ENCODE measurements at places on chromosomes 16 and 17.
A peak's percentile ranks its signal among the peaks of the same experiment; 100 is the strongest.

DNA sequence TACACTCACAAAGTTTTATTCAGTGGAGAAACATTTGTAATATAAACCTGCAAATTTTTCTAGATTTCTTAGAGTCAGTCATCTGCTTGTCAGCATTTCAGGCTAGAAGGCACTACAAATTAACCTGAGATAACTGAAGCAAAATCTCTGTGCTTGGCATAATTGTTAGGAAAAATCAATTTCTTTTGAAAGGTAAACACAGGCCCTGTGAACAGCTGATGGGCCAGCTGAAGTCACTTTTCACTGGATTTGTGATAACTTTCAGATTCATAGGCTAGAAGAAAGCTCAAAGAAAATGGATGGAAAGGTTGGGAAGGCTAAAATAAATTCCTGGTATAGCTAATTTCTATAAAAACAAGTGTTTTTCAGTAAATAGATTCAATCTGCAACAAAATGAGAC lies 34.0 kb upstream of the SLC6A2 start:
- DNase-seq = no peak

GRCh38 chr16:48602356-48603014 lies 7.5 kb downstream of the N4BP1 start:
- no peak for DNase-seq

DNA sequence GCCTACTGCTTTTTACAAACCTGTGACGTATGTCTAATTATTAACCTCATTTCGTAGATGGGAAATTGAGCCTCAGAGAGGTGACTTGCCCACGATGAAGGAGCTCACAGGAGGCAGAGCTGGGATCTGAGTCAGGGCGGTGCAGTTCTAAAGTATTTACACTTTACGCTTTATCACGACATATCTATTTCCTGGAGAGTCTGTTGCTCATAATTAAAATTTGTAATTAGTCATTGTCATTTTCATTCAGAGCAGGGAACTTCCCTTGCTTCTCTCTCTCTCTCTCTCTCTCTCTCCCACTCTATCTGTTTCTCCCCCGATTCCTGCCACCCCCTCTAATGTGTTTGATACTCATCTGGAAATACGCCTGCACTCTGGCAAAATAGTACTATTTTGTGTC lies 5.9 kb downstream of the SLC5A11 start:
- no peak for DNase-seq

DNA sequence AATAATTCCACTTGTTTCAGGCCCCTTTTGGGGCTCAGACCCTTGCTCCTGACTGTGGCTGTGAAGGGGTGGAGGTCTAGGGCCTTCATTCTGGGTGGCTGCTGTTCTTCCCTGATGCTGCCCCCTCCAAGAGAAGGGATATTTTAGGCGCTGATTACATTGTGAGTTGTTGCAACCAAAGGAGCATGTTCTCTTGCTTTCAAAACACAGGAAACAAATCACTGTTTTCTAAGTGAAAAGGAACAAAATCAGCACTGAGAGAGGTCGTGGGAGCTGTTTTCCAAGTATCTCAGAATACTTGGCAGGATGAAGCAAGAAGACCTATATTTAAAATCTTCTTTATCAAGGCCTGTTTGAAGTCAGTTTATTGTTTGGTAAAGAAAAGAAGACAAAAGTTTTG lies 25.3 kb upstream of the SEC14L1 start:
- no peak for DNase-seq

- no peak for DNase-seq
Observed at GRCh38 chr16:1152123-1152638, 725 bp upstream of the CACNA1H start.

GRCh38 chr16:65476448-65476955 lies 354.6 kb upstream of the CDH11 start:
- DNase-seq = no peak

GRCh38 chr17:10031606-10032005 lies 126.5 kb upstream of the RCVRN start:
- no peak for DNase-seq

- DNase-seq = no peak
Observed at GRCh38 chr16:20740007-20740883, 1.4 kb downstream of the THUMPD1 start.

DNA sequence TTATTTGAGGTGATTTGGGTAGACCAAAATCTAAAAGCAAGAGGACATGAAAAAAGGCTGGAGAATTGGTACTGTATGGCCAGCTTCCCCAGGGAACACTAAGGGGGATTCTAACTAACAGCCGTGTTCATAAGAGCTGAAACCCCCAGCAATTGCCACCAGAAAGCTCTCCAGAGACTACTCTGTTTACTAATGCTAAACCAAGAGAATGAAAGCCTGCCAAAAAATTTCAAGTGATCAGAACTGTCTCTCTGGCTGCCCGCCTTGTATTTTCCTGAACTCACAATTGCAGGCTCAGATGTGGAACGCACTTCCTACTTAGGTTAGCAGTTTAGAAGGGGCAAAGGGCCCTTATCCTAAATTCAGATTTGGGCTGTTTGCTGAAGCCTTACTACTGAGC lies 24.1 kb downstream of the MYH10 start:
- no peak for DNase-seq

- DNase-seq = no peak
Observed at GRCh38 chr17:46144246-46144645, 49.0 kb downstream of the KANSL1 start.

DNA sequence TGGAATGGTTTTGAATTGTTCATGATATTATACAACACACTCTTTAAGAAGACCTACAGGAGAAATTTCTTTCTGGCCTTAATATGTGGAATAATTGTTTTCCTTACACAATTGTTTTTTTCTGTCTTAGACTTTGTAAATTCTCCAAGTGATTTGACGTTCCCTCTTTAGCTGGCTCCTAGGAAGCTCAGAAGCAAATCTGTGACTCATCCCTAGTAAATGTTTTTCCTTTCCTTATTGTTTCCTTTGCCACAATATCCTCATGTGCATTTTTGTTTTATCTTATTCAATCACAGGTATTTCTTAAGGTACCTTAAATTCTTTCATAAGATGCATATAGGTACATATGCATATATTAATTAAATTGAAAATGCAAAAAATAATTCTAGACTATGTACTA lies 13.5 kb downstream of the KIAA0753 start:
- no peak for DNase-seq

DNA sequence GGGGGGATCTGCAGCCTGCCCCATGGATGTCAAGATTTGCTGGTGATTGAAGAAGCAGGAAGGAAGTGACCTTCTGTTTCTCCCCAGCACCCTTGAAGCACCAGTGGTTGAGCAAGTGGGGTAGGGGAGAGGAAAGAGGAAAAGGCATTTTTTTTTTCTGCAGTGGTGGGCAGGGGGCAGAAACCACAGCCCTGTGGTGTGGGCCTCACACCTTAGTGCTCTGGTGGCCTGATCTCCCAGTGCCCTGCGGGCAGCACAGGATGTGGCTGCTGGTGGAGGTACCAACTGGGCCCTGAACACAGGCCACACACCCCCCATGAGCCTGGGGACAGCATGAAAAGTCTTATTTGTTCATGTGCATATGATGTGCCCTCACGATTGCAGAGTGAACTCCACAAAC lies 7.1 kb downstream of the ITGAD start:
- DNase-seq = no peak

DNA sequence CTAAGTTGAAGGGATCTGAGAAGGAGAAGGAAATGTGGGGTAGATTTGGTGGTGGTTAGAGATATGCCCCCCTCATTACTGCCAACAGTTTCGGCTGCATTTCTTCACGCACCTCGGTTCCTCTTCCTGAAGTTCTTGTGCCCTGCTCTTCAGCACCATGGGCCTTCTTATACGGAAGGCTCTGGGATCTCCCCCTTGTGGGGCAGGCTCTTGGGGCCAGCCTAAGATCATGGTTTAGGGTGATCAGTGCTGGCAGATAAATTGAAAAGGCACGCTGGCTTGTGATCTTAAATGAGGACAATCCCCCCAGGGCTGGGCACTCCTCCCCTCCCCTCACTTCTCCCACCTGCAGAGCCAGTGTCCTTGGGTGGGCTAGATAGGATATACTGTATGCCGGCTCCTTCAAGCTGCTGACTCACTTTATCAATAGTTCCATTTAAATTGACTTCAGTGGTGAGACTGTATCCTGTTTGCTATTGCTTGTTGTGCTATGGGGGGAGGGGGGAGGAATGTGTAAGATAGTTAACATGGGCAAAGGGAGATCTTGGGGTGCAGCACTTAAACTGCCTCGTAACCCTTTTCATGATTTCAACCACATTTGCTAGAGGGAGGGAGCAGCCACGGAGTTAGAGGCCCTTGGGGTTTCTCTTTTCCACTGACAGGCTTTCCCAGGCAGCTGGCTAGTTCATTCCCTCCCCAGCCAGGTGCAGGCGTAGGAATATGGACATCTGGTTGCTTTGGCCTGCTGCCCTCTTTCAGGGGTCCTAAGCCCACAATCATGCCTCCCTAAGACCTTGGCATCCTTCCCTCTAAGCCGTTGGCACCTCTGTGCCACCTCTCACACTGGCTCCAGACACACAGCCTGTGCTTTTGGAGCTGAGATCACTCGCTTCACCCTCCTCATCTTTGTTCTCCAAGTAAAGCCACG lies 28.3 kb downstream of the STH start:
- no peak for DNase-seq

DNA sequence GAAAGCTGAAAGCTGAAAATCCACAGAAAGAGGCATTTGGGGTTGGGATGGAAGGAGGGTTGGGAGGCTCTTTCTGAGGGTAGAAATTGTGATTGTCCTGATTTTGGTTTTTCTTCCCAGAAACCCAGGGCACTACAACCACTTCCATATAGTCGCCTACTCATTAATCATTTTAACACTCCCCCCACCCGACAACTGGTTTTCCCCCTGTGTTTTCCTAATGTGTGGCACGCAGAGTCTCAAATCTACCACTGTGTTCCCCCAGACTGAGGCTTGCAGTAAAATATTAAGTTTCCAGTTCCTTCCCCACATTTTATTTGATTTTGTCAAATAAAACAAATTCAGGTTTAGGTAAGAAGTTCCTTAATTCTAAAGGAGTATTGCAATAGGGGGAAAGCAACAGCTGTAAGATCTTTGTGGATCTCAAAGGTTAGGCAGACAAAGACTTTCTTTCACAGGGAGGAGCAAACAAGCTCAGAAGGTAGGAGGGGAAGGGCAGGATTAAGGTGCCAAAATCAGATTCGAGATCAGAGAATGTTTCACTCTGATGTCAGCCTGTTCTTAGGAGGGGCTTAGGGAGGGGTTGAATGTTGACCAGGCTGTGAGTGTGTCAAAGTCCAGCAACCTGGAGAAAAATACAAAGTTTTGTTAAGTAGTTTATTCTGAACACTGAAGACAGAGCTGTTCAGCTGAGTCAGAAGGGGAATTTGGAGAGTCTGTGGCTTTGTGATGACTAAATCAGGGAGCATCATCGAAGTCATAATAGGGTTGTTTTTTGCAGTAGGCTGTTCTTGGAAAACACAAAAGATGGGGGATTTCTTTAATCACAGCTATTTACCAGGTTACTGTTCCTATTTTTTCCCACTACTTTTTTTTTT lies 3.6 kb downstream of the ZNF267 start:
- no peak for DNase-seq

GRCh38 chr17:62824290-62825131 lies 16.4 kb upstream of the MARCHF10 start:
- peak; percentile 6 for DNase-seq

- no peak for DNase-seq
Observed at GRCh38 chr17:39551879-39552278, 55.8 kb downstream of the NEUROD2 start.

DNA sequence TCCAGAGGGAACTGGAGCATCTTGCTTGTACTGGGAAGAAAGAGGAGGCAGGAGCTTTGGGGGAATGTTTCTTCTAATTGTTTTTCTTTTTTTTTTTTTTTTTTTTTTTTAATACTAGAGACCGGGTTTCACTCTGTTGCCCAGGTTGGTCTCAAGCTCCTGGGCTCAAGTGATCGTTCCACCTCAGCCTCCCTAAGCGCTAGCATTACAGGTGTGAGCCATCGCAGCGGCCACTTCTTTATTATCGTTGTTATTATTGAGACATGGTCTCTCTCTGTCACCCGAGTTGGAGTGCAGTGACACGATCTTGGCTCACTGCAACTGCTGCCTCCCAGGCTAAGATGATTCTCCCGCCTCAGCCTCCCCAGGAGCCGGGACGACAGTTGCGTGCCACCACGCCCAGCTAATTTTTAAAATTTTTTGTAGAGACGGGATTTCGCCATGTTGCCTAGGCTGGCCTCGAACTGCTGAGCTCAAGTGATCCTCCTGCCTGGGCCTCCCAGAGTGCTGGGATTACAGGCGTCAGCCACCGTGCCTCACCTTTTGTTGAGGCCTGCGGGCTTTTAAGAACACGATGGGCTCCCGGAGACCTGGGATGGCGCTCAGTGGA lies 137.3 kb upstream of the GSE1 start:
- no peak for DNase-seq

GRCh38 chr17:214881-215331 lies 33.5 kb upstream of the DOC2B start:
- DNase-seq = no peak

GRCh38 chr16:74607310-74607961 lies 522 bp upstream of the GLG1 start:
- DNase-seq = no peak

GRCh38 chr17:73089322-73090317 lies 2.9 kb downstream of the SLC39A11 start:
- no peak for DNase-seq

GRCh38 chr17:45267436-45268055 lies 5.7 kb upstream of the SPATA32 start:
- no peak for DNase-seq

DNA sequence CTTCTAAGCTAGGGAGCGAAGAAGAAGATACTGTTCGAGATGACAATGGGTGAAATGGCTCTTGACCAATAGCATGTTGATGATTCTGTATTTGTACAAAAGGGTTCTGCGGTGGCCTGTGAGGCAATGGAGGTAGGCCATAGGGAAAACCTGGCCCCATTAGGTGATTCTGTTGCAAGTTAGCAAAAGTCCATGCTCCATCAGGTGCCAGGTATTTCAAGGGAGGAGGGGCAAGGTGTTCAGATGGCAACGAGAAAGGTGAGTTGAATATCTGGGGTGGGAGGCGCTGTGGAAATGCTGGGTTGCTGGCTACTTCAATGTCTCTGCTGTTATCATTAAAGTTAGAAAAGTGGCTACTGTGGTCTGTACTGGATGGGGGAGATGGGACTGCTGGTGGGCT lies 62.8 kb downstream of the CACNG1 start:
- no peak for DNase-seq

GRCh38 chr17:16986391-16986790 lies 14.5 kb upstream of the TNFRSF13B start:
- no peak for DNase-seq

GRCh38 chr17:67779098-67779672 lies 46.1 kb upstream of the BPTF start:
- DNase-seq = no peak

GRCh38 chr16:58336332-58337089 lies 41.7 kb upstream of the PRSS54 start:
- DNase-seq = peak; percentile 89

DNA sequence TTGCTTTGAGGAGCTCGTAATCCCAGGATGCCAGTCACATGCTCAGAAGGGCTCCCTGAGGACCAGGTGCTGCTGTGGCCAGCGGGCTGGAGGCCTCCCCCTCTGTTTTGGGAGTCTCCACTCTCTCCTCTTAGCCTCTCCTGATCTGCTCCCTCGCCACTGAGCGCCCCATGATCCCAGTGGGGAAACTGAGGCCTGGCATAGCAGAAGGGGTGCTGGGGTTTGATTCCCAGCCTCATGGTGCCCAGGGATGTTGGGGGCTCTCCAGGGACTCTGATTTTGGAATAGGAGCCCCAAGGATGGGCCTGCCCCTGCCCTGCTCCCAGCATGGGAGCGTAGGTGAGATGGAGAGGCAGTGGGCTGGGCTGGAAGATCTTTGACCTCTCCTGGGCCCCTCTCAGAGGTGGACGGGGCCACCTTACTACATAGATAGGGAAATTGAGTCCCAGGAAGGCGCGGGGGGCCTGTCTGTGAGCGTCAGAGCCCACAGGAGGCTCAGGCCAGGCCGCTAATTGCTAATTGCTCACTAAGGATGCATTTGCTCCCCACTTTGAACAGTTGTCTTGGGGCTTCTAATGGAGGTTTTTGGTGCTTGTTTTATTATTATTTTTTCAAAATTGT lies 525 bp upstream of the ADCY7 start:
- DNase-seq = no peak
